ENCODE measurements at places on chromosomes 1 and 21.

- no peak for DNase-seq
Observed at GRCh38 chr1:8031176-8031785, 5.2 kb upstream of the ERRFI1 start.

DNA sequence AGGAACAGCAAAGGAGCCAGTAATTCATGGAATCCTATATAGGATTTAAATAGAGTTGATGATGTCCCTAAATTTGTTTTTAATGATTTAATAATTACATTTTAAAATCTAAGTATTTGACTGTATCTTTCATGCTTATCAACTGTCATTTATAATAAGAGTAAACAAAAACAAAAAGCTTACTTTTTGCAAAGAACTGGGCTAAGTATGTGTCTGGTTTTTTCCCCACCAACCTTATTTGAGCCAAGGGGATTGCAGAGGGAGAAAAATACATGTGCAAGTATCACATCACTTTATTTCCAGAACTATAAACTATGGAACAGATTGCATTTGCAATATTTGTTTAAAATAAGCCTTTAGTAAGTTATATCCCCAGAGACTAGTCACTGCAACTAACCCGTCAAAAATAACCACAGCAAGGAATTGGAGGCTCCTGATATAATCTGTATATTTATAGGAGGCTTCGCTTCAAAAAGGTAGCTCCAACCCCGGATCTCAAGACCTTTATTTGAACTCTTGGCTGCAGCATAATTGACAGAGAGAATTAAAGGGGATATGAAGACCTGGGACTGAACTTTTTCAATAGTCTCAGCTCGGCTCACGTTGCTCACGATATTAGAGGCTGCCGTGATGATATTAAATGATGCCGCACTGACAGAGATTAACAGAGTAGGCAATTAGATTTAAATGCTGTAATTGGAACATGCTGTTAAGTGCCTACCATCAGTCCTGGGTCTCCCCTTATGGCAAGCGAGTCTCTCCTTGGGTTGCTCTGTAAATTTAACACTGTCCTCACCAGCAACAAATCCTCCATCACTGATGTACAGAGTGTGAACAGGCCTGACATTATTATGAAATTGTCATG lies 329.1 kb upstream of the NFIA start:
- DNase-seq = no peak

- DNase-seq = no peak
Observed at GRCh38 chr21:36255663-36256062, 64.3 kb upstream of the MORC3 start.

GRCh38 chr1:200374569-200375295 lies 35.1 kb downstream of the ZNF281 start:
- DNase-seq = no peak

- DNase-seq = no peak
Observed at GRCh38 chr21:16570171-16570570, 840.4 kb downstream of the USP25 start.

DNA sequence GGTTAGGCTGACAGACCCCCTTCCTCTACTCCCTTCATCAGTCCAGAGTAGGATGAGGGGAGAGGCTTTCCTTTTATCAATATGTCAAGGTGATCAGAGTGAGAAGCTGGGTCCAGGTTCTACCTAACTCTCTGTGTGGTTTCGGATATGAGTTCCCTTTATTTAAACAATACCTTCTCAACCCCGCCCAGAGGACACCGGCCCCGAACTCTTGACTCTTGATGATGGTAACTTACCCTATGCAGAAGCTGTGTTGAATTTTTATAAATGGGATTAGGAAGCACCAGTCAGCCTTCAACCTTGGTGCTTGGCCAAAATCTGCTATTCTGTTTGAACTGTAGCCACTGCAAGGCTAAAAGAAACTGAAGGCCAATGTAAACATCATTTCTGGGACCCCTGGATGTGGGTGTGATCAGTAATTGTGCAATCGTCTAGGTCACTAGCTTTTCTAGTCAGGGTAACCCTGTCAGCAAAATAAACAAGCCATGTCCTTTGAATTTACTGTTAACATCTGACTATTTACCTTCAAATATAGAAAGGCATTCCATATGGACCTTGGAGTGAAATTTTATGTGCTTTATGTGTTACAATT lies 398.3 kb downstream of the SEC16B start:
- DNase-seq = no peak

- DNase-seq = no peak
Observed at GRCh38 chr1:18953731-18954231, 2.7 kb downstream of the IFFO2 start.

- no peak for DNase-seq
Observed at GRCh38 chr1:200916152-200916551, 21.5 kb downstream of the INAVA start.

- DNase-seq = no peak
Observed at GRCh38 chr1:7552402-7552801, 218.7 kb upstream of the VAMP3 start.

GRCh38 chr1:204828352-204828850 lies 42.3 kb upstream of the NFASC start:
- DNase-seq = no peak

DNA sequence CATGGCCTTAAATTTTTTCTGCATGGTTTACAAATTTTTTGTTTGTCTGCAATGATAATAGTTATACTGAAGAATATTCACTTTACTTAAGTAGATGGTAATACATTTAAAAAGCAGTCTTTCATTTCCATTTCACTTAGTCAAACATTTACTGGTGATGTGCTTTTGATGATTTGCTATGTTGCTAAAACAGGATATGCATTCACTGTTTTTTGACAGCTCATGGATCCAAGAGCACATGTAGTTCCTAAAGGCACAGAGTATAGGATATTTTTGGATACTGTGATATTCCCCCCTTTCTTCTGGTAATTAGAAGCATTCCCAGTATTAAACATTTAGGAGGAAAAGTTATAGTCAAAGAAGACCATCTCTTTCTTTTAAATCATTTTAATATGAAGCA lies 45.9 kb downstream of the RAP1A start:
- DNase-seq = no peak

DNA sequence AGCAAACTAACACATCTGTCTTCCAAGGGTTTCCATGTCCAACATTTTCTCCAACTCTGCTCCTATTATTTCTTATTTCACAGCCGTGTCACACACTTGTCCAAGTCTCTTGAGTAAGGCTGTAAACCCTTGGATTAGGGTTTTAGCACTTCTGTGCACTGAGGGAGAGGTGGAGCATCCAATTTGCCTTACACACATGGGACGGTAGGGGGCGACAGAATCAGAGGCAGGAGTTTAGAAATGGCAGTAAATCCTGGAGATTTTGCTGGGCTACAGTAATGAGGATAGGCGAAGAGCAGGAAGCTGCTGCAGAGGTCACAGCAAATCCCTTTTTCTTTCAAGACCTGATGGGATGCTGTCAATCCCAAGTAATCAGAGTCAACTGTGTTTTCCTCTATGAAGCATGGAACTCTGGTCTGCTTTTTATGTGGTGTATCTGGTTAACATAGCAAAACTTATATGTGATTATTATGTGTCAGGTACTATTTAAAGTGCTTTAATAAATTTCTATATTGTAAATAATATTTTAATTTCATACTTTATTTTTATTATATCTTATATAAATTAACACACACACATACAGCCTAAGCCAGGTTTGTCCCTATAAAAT lies 15.4 kb upstream of the LCE5A start:
- no peak for DNase-seq

DNA sequence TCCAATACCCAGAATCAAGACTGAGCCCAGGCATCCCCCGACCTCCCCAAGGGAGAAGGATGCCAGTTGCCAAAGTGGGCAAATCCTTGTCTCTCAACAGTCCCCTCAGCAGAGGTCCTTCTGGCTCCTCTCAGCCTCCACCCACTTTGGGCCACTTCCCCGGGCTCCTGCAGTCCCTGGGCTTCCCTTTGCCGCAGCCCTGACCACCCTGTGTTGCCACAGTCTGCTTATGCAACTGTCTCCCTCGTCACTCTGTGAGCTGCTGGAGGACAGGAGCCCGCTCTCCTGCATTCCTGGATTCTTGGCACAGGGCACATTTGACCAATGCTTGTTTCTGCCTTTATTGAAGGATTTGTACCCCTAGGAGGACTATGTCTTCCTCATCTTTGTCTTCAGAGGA lies 2.9 kb upstream of the LRP8 start:
- DNase-seq = no peak

DNA sequence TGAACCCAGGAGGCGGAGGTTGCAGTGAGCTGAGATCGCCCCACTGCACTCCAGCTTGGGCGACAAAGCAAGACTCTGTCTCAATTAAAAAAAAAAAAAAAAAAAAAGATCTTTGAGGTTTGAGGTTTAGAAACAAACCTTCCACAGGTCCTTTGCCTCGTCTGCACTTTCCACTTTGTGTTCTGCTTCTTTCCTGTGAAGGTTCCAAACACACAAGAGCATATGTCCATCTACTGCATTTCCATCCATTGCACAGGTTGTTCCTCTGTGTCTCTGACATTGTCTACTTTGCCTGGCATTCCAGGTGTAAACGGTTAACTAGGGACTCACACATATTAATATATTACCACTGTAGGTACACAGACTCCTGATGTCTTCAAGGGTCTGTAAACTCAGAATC lies 40.1 kb downstream of the DSTYK start:
- no peak for DNase-seq

DNA sequence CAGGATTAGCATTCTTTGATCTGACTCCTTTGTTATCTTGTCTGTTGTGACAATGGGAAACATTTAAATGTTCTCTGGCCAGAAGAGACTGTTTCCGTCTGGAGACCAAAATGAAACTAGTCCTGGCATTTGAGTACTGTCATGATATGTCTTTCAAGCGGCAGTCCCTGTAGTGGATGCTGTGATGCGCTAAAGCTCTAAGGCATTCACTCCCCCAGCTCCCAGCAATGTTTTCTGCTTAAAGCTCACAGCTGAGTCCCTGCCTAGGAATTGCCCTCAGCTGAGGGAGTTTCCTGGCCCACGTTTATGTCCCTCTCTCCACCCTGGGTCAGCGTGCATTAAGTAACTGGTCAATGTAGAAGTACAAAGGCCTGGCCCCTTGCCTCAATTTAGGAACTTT lies 109.4 kb downstream of the UCHL5 start:
- DNase-seq = no peak

- DNase-seq = no peak
Observed at GRCh38 chr1:96558635-96559034, 162.9 kb upstream of the PTBP2 start.

GRCh38 chr1:241767737-241768136 lies 80.3 kb upstream of the EXO1 start:
- no peak for DNase-seq

GRCh38 chr1:173420330-173420806 lies 56.8 kb upstream of the PRDX6 start:
- DNase-seq = peak; percentile 28

DNA sequence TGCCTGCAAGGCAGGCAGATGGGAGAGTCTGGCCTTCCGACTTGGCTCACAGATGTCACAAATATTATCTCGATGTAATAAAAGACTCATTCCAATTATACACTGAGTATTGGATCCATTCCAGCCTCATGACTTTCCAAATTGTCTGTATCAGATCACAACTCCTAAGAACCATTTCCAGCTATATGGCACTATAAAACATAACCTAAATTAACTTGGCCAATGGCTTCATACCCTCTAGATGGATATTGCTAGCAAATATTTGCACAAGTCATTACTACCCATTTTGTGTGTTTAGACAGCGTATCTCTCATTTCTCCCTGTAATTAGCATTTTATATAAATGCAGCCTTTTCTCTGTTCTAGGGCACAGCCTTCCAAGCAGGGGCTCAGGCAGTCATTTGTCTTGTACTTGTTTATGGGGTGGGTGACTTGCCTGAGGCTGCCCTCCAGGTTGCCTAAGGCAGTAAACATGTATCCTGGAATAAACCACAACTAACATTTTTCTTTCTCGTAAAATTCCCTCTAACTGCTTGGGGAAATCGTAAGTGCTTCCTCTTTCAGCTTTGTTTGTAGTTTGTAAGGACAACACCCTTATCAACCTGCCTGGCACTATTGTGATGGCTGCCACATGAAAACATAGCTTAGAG lies 70.6 kb upstream of the KCNJ6 start:
- no peak for DNase-seq

- DNase-seq = no peak
Observed at GRCh38 chr1:169143346-169143745, 36.9 kb downstream of the ATP1B1 start.

GRCh38 chr21:15001113-15001512 lies 63.7 kb downstream of the NRIP1 start:
- DNase-seq = no peak

DNA sequence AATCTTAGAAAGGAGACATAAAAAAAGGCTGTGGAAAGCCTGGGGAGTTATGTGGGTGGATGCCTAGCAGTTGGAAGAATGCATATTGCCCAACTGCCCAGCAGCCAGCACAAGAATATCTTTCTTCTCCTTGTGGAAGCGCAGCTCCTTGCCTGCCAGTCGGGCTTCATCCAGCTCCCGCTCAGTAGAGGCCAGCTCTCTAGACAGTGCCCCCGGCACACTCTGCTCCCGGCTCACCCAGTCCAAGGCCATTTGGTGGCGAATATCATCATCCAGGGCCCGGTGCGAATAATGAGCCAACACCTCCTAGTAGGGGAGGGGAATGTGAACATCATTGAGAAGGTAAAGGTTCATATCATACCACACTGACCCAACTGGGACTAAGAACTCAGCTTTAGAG lies 9.0 kb upstream of the RBM8A start:
- DNase-seq = no peak

- DNase-seq = no peak
Observed at GRCh38 chr1:145695821-145696629, 11.1 kb downstream of the PDZK1 start.

- no peak for DNase-seq
Observed at GRCh38 chr1:61446531-61446991, 278.4 kb downstream of the TM2D1 start.

Measured in GM04503 (cell line).